ENCODE measurements at places on chromosomes 16 and 17. TPM values are rescaled to one million over a fixed set of nuclear protein-coding genes. Genes with fewer than 3 reads are reported as not detected.

- peak; percentile 63 for DNase-seq
Measured at GRCh38 chr16:70778901-70779309, 22.1 kb downstream of the VAC14 start.

- DNase-seq: no peak
Measured at GRCh38 chr17:82864713-82865248, 25.0 kb upstream of the ZNF750 start.

GRCh38 chr16:21157632-21158031 is 842 bp upstream of the LDAF1 start:
- DNase-seq: no peak

GRCh38 chr17:77106874-77107358 is 33.9 kb upstream of the SEC14L1 start:
- no peak for DNase-seq

- no peak for DNase-seq
Measured at GRCh38 chr16:17330044-17330443, 140.7 kb downstream of the XYLT1 start.

DNA sequence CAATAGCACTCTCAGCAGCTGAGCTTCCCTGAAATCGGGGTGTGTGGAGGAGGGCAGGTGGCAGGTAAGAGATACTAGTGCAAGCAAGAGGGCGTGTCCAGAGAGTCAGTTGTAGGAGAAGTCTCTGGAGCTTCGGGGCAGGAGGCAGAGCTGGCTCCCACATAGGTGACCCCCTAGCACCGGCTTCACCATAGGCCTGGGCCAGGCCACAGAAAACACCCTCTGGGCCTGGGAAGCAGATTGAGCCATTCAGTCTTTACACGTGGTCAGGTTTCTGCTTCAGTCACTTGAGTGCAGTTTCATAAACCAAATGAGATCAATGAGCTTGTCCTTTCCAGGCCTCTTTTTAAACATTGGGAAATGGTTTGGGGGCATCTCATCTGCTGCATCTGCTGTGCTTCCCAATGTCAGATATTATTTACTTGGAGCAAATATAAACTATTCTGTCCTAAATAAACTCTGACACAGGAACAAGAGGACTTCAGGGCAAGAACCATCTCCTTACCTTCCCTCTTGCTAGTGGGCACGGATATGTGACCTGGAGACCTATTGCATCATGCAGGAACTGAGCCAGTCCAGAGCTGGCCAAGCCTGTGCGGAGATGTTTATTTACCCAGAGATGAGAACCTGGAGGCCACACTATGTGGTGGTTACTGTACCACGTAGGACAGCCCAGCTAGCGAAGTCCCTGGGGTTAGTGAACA is 16.1 kb downstream of the CCR7 start:
- DNase-seq: peak; percentile 67

DNA sequence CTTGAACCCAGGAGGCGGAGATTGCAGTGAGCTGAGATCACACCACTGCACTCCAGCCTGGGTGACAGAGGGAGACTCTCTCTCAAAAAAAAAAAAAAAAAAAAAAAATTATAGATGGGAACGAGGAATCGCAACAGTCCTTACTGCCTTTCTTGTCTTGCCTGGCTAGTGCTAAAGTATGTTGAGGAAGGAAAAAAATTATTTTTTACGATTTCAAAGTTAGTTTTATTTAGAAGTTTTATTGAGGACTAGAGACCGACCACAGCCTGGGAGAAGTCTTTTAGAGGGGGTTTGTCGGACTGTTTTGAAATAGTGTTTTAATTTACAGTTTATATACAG is 15.8 kb upstream of the DNAH17 start:
- DNase-seq: peak; percentile 35

DNA sequence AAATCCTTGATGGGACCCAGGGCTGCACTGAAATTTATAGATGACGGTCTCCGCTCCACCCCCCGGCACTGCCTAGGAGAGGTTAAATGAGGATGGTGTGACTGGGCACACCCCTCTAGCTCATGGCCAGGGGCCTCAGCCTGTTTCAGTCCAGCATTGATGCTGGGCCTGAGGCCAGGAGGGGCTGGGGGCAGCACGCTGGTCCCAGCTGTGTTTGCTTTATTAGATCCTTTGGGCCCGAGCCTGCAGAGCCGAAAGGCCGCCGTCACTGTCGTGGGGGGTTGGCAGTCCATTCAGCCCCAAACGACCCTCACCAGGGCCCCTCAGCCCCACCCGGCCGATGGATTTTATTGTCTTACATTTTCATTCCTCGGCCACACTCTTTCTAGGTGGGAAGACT is 10.8 kb upstream of the DOK4 start:
- DNase-seq: no peak

DNA sequence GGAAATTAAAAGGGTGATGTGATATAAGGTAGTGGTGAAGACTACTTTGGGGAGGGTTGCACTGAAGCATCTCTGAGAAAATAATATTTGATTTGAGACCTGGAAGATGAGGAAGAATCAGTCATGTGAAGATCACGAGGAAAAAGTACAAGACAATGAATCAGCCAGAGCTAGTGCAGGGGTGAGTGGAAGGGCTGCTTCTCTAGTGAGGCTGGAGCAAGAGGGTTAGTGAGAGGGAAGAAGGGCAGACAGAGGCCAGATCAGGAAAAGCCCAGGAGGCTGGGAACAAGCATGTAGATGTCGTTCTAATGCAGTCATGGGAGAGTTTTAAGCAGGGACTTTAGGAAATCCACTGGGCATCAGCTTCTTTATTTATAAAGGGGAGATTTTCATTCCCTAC is 504.2 kb upstream of the SALL1 start:
- no peak for DNase-seq

- peak; percentile 59 for DNase-seq
Measured at GRCh38 chr16:67652578-67653127, 7.4 kb downstream of the ACD start.

- peak; percentile 60 for DNase-seq
Measured at GRCh38 chr17:2395258-2396181, 5.3 kb downstream of the MNT start.

- DNase-seq: no peak
Measured at GRCh38 chr16:3017794-3018506, at the start of gene CLDN6. CLDN6 (minus strand) TSS chr16:3018183; CDS start chr16:3016021, 2,162 bp downstream.

DNA sequence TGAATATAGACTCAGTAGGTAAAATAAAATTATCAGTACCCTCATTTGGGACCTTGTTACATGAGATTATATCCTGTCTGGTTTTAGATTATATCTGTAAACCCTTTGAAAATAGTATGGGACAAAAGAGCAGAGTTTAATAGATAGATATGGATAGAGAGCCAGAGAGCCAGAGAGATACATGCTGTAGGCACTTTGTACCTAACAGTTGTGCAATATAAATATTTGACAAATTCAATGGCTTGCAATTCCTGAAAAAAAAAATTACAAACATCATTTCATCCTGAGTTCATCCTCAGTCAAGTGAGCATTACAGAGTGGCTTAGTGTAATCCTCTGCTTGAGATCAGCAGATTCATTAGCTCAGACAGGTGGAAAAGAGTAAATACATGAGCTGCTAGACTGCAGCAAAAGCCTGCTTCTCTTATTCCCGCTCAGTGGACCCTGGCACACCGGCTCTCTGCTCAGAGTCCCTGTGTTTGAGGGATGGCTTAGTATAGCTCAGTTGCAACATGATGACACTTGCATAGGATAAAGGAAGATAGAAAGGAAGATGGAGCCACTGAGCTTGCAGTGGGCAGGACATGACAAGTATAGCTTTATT is 931.6 kb upstream of the GOT2 start:
- DNase-seq: no peak

DNA sequence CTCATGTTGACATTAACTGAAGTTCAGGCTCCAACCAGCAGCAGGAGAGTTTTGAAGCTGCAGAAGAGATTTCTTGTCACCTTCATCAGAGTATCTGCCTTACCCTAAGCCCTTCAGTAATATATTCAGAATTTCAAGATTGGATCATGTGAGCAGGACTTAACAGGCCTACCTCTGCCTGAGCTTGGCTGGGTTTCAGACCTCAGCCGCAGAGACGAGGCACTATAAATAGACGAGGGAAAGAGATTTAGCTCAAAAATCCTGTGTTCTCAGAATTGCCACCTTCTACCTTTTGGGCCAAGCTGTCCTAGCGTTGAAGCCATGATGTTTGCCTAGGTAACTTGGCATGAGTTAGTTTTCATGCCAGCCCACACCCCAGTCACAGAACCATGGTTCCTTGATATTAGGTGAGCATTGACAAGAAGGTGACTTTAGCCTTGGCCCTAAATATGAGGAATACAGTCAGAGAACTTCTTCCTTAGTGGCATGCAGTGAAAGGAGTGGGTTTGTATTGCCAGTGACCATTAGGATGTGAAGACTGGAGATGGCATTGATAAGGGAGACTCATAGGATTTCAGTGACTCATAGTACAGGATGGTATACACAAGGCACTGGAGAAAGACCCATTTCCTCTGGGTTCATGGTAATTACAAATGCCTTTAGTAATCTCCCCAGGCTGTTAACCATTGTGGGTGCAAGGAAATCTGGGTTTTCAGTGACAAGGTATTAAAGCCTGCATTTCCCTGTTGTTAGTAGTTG is 224.3 kb downstream of the MSI2 start:
- DNase-seq: peak; percentile 34

DNA sequence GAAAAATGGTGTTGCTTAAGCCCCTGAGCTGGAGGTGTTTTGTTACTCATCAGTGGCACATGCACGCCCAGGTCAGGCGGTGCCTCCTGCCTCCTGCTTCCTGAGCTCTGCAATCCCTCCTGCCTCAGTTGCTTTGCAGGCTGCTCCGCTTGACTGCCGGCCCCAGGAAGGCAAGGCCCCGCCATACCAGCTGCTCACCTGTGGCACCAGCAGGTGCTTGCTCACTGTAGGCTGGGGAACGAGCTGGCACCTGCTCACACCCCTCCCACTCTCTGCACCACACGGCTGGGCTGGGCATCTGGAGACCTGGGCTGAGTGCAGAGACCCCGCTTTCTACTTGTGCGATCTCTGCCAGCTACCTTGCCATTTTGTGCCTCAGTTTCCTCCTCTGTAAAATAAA is 200.2 kb downstream of the RBFOX3 start:
- no peak for DNase-seq

DNA sequence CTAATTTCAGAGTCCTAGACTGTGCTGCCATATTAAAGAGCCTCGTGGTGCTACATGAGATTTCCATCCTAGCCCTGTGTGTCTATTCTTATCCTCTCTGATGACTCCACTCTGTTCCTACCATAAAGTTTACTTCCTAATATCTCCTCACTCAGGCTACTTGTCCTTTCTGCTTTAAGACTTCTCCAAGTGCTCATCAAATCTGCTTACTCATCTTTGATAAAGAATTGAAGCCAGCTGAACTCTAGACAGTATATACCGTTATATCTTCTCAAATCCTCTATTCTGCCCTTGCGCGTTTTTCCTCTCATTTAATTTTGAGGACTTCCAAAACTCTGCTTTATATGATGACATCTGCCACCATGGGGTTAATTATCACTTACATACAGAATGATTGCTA is 539.5 kb downstream of the HAPSTR1 start:
- DNase-seq: no peak

DNA sequence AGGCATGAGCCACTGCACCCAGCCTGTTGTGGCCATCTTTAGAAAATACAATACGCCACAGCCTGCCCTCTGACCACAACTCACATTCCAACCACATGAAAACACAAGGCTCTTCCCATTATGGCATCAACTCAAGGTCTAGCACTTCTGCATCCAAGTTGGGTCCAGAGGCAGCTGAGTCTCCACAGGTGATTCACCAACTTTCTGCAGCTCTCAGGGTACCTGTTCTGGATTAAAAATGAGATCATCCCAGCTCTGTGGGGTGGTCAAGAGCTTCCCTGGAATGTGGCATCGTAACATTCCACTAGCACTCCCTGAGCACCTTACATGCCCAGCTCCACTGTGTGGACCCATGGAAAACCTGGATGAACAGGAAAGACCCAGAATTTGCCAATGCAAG is 9.9 kb upstream of the GUCY2D start:
- no peak for DNase-seq

- no peak for DNase-seq
Measured at GRCh38 chr17:17924857-17925250, 47.3 kb downstream of the TOM1L2 start.

- DNase-seq: no peak
Measured at GRCh38 chr17:12553625-12554024, 112.1 kb upstream of the MYOCD start.

GRCh38 chr17:78532922-78533640 is 44.1 kb downstream of the DNAH17 start:
- peak; percentile 74 for DNase-seq

DNA sequence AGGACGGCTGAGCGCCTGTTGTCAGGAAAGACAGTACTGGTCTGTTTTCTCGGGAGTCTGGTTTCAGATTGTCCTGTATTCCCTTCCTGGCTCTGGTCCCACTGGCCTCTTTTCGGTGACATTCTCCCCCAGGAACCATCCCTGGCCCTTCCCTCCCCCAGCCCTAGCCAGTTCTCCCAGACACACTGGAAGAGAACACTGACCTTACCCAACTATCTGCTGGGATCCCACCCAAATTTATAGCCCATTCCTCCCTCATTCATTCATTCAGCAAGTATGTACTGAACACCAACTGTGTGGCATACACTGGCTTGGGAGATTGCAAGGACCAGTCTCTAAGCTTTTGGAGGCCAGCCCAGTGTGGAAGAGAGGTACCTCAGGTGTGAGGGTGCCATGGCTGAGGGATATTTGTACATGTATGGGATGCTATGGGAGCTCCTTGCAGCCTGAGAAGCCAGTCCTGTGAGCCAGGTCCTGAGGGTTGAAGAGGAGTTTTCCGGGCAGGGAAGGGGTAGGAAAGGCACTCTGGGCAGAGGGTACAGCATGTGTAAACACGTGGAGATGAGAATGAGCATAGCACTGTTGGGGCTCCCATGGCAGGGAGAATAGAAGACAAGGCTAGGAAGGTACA is 5.2 kb downstream of the RND2 start:
- no peak for DNase-seq

DNA sequence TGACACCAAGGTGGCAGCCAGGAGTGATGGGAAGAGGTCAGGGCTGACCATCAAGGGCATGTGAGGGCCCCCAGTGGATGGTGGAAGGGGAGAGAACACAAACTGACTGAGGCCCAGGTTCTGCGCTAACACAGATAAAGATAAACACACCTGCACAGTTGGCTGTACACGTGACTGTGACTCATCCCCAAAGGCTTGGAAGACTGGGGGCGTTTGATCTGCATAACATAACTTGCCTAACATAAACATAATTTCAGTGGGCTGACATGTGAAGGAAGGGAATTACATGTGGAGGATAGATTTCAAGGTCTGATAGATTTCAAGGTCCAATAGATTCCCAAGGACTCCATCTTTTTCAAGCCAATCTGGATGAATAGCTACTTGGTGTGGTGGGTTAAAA is 100.9 kb upstream of the TNRC6C start:
- DNase-seq: no peak

DNA sequence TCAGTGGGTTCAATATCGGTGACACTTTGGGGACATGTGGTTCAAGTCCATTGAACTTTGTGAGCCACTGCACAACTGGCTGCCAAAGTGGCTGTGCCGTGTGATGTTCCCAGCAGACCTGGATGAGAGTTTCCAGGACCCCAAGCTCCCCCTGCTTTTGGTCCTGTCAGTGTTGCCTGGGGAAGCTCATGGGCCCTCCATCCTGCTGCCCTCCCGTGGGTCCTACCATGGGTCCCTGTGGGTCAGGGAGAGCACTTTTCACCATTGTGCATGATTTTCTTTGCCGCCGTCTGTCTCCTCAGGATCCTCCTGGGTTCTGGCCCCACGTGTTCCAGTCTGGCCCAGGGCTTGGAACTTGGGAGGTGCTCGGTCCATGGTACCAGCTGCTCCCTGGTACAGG is 38.1 kb downstream of the LGALS9 start:
- no peak for DNase-seq

The LHX1 gene
- 4.0 TPM for total RNA-seq

The ITGA3 gene
- 501 TPM for total RNA-seq

The ARHGAP44 gene
- total RNA-seq: not detected

The KRT33A gene
- total RNA-seq: not detected

The TPSD1 gene
- total RNA-seq: not detected

The NTN3 gene
- not detected for total RNA-seq

The SCNN1G gene
- total RNA-seq: 0.30 TPM

The AANAT gene
- not detected for total RNA-seq
